ENCODE measurements at places on chromosomes 1 and 21.

GRCh38 chr21:34509151-34509550 lies 2.9 kb downstream of the KCNE1 start:
- DNase-seq, result no peak

GRCh38 chr1:153922076-153922971 lies 448 bp downstream of the GATAD2B start:
- no peak for DNase-seq

DNA sequence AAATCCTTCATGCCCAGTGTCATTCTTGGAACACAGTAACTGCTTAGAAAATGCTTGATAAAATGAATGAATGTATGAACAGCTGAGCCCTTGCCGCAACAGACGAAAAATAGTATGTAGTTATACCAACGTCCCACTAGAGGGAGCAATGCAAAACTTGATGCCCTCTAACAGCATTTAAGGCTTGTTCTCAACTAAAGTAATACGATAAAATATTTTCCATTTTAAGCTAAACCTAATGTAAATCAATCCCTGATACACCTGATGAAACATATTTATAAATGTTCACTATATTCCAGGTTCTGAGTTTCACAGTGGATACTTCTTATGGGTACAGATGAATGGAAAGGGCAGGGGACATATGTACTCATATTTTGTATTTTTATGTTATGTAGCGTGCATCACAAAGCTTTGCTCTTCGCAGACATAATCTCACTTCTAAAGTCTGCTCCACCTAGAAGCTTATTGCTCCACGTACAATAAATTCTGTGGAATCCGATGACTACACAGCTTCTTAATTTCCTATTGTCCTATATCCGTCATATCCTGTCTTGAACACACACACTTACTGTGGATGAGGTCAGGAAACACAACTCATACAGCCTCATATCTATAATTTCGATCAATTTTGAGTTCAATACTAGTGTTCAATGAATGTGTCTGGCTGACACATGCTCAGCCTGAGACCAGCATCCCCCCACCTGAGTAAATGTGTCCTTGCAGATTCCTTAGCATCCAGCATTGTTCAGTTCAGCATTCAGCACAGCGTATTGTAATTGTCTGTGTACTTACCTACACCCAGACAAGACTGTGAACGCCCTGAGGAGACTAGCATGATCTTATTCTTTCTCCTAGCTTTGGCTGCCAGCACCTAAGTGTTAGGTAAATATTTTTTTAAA lies 4.4 kb upstream of the UTP25 start:
- no peak for DNase-seq

- DNase-seq, result no peak
Observed at GRCh38 chr1:13622446-13622845, 38.8 kb downstream of the PDPN start.

- no peak for DNase-seq
Observed at GRCh38 chr1:12469493-12469892, 148.5 kb downstream of the DHRS3 start.

DNA sequence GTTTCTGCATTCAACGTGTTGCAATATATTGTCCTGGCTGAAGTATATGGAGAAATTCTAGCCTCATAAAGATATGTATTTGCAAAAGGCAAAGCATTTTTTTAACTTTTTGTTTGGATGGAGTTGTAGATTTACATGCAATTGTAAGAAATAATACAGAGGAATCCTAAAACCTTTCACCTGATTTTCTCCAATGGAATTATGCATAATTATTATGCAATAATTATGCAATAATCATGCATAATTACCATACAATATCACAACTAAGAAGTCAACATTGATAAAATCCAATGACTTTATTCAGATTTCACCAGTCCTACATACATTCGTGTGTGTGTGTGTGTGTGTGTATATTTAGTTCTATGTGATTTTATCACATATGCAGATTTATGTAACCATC lies 7.5 kb upstream of the MAP3K21 start:
- no peak for DNase-seq

- no peak for DNase-seq
Observed at GRCh38 chr1:18132711-18133541, 25.3 kb downstream of the IGSF21 start.

DNA sequence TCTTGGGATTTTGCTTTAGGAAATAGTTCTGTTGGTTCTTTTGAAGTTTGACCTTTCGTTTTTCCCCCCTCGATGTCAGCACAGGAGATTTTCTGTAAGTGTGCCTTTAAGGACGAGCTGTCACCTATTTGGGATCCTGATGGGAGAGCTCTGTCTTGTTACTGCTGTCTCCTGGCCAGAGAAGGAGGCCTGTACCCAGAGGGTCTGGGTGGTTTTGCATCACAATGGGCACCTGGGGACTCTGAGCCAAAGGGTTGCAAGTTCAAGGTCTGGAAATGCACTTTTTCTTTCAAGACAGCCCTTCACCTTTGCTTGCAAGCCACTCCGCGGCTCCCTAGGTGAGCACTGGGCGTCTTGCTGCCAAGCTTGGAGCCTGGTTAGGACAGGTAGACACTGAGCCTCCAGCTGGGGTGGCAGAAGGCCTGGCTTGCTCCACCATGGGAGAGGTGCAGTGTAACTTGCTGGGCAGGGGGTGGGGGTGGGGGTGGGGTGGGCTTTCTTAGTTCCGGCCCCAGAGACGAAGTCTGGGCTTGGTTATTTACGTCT lies 2.9 kb downstream of the AJAP1 start:
- no peak for DNase-seq

- DNase-seq, result no peak
Observed at GRCh38 chr1:43570277-43570676, 39.6 kb downstream of the PTPRF start.

DNA sequence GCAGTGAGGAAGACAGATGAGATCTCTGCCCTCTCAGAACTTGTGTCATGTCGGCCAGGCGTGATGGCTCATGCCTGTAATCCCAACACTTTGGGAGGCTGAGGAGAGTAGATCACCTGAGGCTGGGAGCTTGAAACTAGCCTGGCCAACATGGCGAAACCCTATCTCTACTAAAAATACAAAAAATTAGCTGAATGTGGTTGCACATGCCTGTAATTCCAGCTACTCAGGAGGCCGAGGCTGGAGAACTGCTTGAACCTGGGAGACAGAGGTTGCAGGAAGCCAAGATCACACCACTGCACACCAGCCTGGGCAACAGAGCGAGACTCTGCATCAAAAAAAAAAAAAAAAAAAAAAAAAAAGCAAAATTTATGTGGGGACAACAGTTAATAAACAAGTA lies 40.9 kb upstream of the RALGPS2 start:
- no peak for DNase-seq

DNA sequence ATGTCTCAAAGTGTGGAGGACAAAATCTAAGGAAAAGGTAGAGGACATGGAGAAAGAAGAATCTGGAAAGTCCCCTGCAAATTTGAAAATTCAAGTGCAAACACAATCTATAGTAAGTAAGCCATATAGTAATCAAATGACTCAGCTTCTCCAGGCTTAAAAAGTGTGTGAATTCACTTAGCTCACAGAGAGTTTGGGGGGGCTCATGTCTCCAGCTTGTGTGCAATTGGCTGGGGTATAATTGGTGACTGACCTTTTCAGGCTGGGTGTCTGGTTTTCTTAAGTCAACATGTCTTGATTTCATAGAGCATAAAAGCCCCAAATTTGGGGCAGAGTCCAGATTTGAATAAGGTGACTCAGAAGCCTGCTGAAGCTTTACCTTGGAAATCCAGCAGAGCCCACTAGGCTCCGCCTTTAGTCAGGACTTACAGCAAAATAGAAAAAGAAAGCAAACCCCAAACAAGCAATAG lies 8.6 kb downstream of the CLDN14 start:
- no peak for DNase-seq

- DNase-seq, result no peak
Observed at GRCh38 chr1:108749081-108749480, 2.6 kb downstream of the STXBP3 start.

DNA sequence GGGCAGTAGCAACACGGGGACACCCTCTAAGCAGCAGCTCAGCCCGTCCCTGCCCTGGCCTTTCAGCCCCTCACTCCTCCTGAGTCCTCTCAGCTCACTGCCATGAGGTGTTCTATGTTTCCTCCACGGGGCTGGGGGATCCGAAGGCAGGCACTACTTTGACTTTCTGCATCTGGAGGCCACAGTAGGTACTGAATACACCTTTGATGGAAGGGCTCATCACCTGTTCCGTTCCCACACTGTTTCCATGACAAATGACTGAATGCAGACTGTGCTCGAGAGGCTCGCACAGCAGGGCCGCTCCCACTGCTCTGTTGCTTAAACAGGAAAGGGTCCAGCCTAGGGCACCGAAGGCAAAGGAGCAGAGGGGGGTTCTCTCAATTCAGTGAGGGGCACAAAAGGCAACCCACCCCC lies 77.6 kb upstream of the DNAH14 start:
- DNase-seq, result no peak

- DNase-seq, result peak; percentile 74
Observed at GRCh38 chr1:172429331-172430127, 9.0 kb downstream of the C1orf105 start.

GRCh38 chr1:153613406-153613805 lies 469 bp upstream of the S100A16 start:
- DNase-seq, result no peak

DNA sequence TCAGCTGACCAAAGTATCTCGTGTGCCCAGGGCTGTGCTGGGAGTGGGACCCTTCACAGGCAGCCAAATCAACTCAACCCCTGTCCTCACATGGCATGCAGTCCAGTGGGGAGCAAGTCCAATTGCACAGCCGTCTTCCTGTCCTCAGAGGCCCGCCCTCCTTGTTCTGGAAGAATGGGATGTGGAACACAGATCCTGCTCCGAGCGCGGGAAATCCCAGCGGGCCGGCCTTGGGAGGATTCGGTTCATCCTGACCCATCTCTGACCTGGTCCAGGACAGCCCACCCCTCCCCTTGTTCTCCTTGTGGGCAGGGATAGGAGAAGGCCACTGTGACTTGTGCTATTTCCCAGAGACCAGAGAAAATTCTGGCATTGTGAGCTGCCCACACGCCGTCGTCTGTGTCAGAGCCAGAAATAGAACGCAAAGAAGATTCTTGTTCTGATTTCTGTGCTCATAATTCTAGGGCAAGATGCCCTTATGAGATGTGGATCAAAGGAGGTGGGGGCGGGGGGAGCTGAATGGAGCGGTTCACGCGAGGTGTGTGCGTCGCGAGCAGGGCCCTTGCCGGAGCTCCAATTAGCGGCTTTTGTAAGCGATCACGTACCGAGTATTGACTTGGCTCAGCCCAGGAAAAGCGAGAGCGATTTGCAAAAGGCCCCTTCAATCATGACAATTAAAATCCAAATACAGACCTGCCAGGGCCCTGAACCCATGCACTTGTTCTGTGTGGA lies 79.2 kb downstream of the AJAP1 start:
- DNase-seq, result no peak

DNA sequence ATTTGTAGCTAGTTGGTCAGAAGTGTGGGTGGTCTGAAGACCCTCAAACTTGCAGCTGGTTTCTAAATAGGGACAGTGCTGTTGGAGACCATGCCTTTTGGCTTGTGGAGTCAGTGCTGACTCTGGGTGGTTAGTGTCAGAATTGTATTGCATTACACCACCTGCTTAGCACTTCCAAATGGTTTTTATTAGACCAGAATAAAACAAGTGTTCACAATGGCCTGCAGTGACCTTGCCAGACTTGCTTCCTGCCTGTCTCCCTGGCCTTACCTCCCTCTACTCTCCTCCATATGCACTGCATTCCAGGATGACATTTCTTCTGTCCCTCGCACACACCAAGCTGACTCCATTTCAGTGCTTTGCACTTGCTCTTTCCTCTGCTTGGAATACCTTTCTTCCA lies 72.7 kb upstream of the CNIH3 start:
- DNase-seq, result no peak

DNA sequence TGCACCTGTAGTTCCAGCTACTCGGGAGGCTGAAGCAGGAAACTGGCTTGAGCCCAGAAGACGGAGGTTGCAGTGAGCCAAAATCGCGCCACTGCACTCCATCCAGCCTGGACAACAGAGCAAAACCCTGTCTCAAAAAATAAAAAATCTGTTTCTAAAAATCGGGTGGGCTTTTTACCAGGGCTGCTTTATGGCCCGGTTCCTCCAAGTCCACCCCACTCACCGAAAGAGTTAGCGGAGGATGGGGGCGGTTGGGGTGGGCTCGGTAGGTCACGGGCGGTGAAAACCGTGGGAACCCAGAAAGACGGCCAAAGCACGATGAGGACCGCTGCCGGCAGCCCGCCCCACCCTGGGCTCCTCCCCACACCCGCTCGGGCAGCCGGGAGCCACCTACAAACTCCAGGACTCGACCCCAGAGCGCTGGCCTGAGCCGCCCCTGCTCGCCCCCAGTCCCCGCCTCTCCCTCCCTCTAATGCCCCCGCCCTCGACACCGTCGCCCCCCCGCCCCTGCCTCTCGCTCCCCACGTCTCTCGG lies 846 bp upstream of the PER3 start:
- DNase-seq, result peak; percentile 36

GRCh38 chr1:26500488-26501175 lies 28.4 kb downstream of the HMGN2 start:
- DNase-seq, result peak; percentile 81

DNA sequence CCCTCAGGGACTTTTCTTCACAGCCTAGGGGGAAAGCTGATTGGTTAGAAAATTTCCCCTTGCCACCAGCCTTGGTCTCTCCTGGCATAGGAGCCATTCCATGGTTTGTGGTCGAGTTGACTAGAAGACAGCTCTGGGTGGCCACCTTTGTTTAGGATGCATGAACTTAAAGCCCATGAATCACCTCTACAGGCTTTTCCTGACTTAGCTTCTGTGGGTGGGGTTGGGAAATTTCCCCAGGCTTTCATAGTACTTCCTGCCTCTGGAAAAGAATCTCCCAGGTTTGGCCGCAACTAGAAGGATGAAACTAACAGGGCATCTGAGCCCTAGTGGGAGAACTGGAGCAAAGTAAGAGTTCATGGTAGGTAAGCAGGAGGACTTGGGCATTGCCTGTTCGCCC lies 72.6 kb downstream of the SNRPE start:
- no peak for DNase-seq

GRCh38 chr1:212608959-212609700 lies 569 bp downstream of the ATF3 start:
- peak; percentile 62 for DNase-seq

DNA sequence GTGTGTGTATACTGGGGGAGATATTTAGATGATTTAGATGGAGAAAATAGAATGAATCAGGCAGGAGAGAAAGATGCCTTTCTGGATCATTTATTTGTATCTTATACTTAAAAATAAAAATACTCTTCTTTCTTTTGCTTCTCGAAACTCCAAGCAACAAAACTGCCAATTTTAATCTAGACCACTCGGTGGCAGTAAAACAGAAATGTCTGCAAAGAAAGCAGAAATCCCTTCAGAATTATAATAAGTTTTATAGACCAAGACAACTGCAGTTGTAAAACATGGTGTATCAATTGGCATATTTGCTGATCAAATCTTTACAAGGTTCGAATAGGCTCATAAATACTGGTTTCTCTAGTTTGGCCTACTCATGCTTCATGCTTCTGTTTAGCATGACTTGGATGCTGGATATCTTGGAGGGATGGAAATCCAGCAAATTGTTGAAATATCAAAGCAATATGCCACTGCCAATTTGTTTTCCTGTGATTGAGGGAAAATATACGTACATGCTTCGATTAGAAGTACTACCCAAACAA lies 15.1 kb upstream of the C1orf87 start:
- DNase-seq, result no peak

- DNase-seq, result no peak
Observed at GRCh38 chr1:31423418-31423947, 10.5 kb downstream of the SERINC2 start.

- no peak for DNase-seq
Observed at GRCh38 chr1:19695772-19696171, 31.1 kb downstream of the HTR6 start.

GRCh38 chr1:31297277-31298247 lies 730 bp downstream of the ZCCHC17 start:
- no peak for DNase-seq

GRCh38 chr1:209046058-209046417 lies 537.5 kb upstream of the CAMK1G start:
- no peak for DNase-seq

Measured in hindlimb muscle (tissue), 1 donor.